ENCODE measurements at places on chromosomes 4 and X. TPM values are rescaled to one million over a fixed set of nuclear protein-coding genes. Genes with fewer than 3 reads are reported as not detected.

MAOB gene
- total RNA-seq = 0.21 TPM

DCAF8L2 gene
- total RNA-seq = not detected

ODAM gene
- total RNA-seq = not detected

- no peaks in the 10 kb centered on the region for H3K36me3 ChIP-seq
- H3K4me3 ChIP-seq = peak overlapping the region; percentile 30
- H3K27ac ChIP-seq = peak overlapping the region; percentile 31
- H3K27me3 ChIP-seq = peaks cover 6% of the 10 kb centered on the region
Observed at GRCh38 chrX:1165535-1166196, 46.8 kb downstream of the CRLF2 start.

GRCh38 chr4:100190643-100191600, 654 bp upstream of the DDIT4L start:
- peaks cover 32% of the 10 kb centered on the region for H3K27me3 ChIP-seq
- no peak for DNase-seq
- no peak overlapping the region for H3K27ac ChIP-seq
- H3K4me1 ChIP-seq = peaks cover 17% of the 10 kb centered on the region
- no peaks in the 10 kb centered on the region for H3K36me3 ChIP-seq

DNA sequence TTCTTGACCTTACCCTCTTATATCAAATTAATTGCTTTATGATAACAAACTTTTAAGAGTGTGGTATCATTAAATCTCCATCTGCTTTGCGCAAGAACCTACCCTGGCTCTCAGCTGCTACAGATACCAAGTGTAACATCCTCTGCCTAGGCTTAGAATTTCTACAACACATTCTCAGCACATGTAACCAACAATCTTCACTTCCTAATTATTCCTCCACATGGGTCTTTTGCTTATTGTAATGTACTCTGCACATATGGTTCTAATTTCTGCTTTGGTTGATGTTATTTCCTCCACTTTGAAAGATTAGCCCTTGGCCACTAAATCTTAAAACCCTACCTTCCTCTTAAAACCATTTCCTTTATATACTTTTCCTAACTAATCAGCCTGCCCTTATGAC, 242.4 kb downstream of the ARHGAP24 start:
- no peak overlapping the region for H3K4me3 ChIP-seq
- no peak overlapping the region for H3K27ac ChIP-seq
- no peaks in the 10 kb centered on the region for H3K27me3 ChIP-seq
- no peak for DNase-seq

- no peak overlapping the region for H3K27ac ChIP-seq
- H3K27me3 ChIP-seq = peaks cover 2% of the 10 kb centered on the region
- DNase-seq = no peak
- H3K4me1 ChIP-seq = no peaks in the 10 kb centered on the region
- no peak overlapping the region for H3K4me3 ChIP-seq
- H3K36me3 ChIP-seq = no peaks in the 10 kb centered on the region
Observed at GRCh38 chr4:100657187-100657586, 139.4 kb upstream of the EMCN start.

DNA sequence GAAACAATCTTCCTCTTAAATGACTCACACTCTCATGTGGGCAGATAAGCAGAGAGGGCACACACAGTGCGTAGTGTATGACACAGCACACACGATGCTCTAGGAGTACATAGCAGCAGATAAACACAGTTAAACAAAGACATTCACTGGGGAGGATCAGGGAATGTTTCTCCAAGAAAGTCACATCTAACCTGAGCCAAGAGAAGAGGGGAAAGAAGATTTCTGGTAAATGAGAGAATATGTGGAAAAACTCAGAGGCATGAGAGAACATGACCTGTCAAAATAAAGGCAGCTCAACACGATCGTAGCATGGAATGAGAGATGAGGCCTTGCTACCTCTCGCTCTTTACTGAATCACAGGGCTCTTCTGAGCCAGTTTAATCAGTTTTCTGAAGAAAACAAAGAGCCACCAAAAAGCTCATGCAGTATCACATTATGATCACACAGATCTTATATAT, 251.0 kb downstream of the ANK2 start:
- H3K36me3 ChIP-seq = no peaks in the 10 kb centered on the region
- peaks cover 4% of the 10 kb centered on the region for H3K4me1 ChIP-seq
- no peak overlapping the region for H3K4me3 ChIP-seq
- peak; percentile 8 for DNase-seq
- no peak overlapping the region for H3K27ac ChIP-seq

- no peak for DNase-seq
- H3K27me3 ChIP-seq = no peaks in the 10 kb centered on the region
- H3K4me1 ChIP-seq = peaks cover 23% of the 10 kb centered on the region
- no peak overlapping the region for H3K4me3 ChIP-seq
- H3K27ac ChIP-seq = no peak overlapping the region
Observed at GRCh38 chr4:128844931-128845330, 35.4 kb downstream of the JADE1 start.

DNA sequence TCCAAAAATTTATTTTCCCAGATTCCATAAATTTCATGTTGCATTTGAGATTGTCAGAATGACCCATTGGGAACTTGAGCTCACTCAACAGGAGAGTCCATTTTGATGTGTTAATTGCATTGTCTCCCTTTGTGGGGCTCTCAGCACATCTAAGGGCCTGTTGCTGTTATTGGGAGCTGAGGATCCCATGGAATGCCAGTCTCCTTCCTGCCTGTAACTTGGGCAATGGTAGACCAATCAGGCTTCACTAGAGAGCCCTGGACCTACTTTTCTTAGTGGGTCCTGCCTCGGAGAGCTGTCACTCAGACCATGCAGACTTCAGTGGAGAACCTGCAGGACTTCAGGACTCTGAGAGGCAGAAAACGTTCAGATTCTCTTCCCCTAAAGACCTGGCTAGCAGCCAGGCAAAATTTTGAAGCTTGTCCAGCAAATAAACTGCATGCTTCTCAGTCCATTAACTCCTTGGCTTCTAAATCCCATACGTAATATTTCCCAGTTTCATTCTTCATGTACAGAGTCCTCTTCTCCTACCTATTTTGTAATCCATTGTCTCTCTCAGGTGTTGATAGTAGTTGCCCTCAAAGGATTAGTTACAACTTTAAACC, 25.1 kb downstream of the OCRL start:
- peaks cover 14% of the 10 kb centered on the region for H3K36me3 ChIP-seq
- H3K4me1 ChIP-seq = peaks cover 11% of the 10 kb centered on the region
- no peak for DNase-seq
- H3K27ac ChIP-seq = no peak overlapping the region

GRCh38 chr4:10366628-10367027, 90.6 kb downstream of the ZNF518B start:
- no peak overlapping the region for H3K27ac ChIP-seq
- DNase-seq = no peak
- H3K4me1 ChIP-seq = no peaks in the 10 kb centered on the region
- H3K27me3 ChIP-seq = peaks cover 8% of the 10 kb centered on the region
- H3K4me3 ChIP-seq = no peak overlapping the region

DNA sequence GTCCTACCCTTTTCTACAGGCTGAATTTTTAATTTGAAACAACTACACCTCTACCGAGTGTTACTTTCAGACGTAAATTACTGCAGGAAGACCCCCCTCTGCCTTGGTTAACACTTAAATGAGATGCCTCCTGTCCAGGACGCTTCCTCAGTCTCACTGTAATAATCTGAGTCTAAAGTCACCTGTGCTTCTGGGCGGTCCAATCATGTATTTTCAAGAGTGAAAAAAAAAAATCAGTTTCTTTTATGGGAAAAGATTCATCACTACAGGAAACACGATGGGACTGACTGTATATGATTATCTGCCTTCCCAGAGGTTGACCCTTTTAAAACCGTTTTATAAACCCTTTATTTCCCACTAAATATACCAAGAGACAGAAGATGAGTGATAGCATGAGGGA, 776 bp downstream of the RBM47 start:
- no peak for DNase-seq
- H3K27me3 ChIP-seq = peaks cover 24% of the 10 kb centered on the region
- no peaks in the 10 kb centered on the region for H3K36me3 ChIP-seq
- peaks cover 36% of the 10 kb centered on the region for H3K4me1 ChIP-seq
- no peak overlapping the region for H3K27ac ChIP-seq
